ENCODE measurements at places on chromosomes 4 and X. TPM values are rescaled to one million over a fixed set of nuclear protein-coding genes. Genes with fewer than 3 reads are reported as not detected.

- ATAC-seq = no peak
Observed at GRCh38 chr4:12041828-12042227, 613.1 kb upstream of the HS3ST1 start.

GRCh38 chr4:2482192-2482591 lies 13.3 kb downstream of the RNF4 start:
- ATAC-seq = no peak

DNA sequence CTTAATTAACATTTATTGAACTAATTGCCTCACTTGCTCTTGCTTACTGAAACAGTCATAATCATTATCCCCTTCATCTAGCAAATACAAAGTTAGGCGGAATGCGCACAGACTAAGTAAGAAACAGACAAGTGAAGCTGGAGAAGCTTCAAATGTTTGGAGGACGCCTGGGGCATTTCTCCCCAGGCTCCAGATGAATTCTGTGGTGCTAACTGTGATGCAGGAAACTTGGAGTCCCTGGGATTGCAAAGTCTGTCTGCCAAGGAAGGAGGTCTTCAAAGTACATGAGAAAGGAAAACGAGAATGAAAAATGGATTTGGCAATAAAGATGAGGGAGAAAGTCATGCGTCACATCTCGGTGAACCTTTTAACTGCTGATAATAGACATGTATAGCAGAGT lies 23.6 kb upstream of the MFAP3L start:
- no peak for ATAC-seq

GRCh38 chr4:83009529-83009928 lies 1.1 kb downstream of the LIN54 start:
- no peak for ATAC-seq

GRCh38 chr4:184205243-184205642 lies 12.4 kb downstream of the ENPP6 start:
- no peak for ATAC-seq

DNA sequence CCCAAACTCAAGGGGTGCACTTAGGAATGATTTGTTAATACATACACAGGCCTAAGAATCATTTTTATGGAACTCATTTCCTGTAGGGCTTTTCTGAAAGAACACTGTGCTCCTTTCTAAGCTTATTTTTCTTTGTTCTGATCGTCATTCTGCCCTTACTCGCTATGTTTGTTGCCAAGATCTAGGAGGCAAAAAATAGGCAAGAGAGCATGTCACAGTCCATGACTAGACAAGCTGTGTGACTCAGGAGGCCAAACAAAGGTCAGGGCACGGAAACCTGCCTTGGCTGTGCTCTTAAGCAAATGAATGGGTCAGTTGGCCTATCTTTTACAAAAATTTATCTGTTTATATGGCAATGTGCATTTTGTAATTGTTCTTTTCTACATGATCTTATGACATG lies 42.5 kb upstream of the C1GALT1C1 start:
- no peak for ATAC-seq

Gene TCEAL9
- 49.9 TPM for total RNA-seq

Gene GNRHR
- 1.2 TPM for total RNA-seq

Gene VGLL1
- not detected for total RNA-seq

Gene NPY5R
- total RNA-seq = not detected

Gene TAF1
- total RNA-seq = 37.0 TPM

All from motor neuron (in vitro differentiated cells).